ENCODE measurements at places on chromosomes 6 and 20.

DNA sequence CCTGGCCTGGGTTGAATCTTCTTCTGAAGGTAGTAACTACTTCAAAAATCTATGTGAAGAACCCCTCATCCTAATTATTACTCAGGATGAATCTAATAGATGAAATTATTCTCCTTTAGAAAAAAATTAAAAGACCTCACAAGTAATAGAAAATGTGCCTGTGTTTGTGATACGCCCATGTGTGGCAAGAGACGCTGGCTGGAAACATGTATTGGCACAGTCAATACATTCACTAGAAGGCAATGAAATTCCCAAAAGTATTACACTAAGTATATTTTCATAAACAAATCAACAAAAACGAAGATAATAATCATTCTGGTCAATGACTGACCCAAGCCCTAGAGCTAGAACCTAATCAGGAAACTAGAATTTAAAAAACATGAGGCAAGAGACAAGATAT, 64.0 kb downstream of the B4GALT5 start:
- no peak for DNase-seq

- no peak for DNase-seq
These were observed 4.8 kb downstream of the ZBP1 start for GRCh38 chr20:57615445-57615811.

DNA sequence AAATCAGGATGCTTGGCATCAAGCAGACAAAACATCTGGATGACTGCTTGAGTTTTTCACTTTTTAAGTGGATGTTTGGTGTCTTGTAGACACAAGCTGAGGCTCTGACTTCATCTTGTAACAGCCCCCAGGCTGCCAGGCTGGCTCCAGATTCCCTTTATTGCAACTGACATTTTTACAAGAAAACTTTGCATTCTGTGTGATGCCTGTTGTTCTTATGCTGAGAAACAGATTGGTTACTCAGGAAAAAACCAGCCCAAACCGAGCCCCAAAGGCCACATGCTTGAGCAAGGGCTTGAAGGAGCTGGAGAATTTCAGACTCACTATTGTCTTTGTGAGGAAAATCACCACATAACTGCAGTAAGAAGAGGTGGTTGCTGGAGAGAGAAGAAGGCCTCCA, 98.4 kb upstream of the PREP start:
- DNase-seq = no peak

GRCh38 chr6:37389857-37390256, 36.1 kb downstream of the RNF8 start:
- DNase-seq = no peak

- DNase-seq = no peak
These were observed 26.1 kb downstream of the PXDC1 start for GRCh38 chr6:3725145-3726047.

GRCh38 chr6:15570171-15570570, 92.7 kb downstream of the DTNBP1 start:
- DNase-seq = no peak

- peak; percentile 57 for DNase-seq
These were observed at the start of gene CASS4 for GRCh38 chr20:56411759-56412472. TSS of gene CASS4 (plus strand) at chr20:56412260. CDS start at chr20:56412459, 199 bp downstream.

DNA sequence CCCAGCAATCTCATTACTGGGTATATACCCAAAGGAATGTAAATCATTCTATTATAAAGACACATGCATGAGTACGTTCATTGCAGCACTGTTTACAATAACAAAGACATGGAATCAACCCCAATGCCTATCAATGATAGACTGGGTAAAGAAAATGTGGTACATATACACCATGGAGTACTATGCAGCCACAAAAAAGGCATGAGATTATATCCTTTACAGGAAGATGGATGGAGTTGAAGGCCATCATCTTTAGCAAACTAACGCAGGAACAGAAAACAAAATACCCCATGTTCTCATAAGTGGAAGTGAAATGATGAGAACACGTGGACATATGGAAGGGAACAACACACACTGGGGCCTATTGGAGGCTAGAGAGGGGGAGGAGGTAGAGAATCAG, 115.7 kb downstream of the NUS1 start:
- DNase-seq = no peak

DNA sequence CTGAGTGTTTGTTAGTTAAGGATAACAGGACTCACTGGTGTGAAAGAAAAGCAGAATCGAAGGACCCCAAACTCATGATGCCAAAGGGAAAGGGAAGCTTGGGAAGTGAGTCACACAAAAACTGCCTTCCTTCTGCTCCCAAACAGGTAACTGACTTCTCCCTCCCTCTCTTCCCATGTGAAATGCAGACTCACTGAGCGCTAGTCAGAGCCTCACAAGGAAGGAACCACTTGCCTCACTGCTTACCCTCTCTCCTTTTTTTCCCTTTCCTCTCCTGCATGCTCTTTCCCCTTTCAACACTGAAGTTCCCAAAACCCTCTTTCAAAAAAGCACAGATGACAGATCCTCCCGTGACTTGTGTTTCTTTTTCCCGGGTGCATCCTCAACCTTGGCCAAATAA, 56.4 kb downstream of the LYRM4 start:
- DNase-seq = no peak

GRCh38 chr20:4190792-4191519, 175.6 kb upstream of the RNF24 start:
- no peak for DNase-seq

DNA sequence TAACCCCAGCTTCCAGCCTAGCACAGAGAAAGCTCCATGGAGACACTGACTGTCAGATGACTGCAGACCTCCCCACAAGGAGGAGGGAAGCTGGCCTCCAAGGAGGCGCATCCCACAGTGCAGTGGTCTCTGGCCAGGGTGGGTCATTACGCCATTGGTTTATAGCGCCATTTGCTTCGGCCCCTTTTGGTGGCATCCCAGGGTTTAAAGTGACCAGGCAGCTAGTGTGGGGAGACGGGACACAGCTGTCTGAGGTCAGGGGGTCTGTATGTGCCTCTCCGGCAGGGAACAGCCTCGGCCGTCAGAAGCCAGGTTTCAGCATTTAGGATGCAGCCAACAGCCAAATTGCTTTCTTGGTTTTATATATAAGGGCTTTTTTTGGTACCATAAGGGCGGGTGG, 15.8 kb upstream of the PMEPA1 start:
- DNase-seq = no peak

- DNase-seq = no peak
These were observed 1.3 kb upstream of the RAMACL start for GRCh38 chr6:166587631-166588413.

- no peak for DNase-seq
These were observed 77.6 kb downstream of the RIN2 start for GRCh38 chr20:19835533-19836222.

DNA sequence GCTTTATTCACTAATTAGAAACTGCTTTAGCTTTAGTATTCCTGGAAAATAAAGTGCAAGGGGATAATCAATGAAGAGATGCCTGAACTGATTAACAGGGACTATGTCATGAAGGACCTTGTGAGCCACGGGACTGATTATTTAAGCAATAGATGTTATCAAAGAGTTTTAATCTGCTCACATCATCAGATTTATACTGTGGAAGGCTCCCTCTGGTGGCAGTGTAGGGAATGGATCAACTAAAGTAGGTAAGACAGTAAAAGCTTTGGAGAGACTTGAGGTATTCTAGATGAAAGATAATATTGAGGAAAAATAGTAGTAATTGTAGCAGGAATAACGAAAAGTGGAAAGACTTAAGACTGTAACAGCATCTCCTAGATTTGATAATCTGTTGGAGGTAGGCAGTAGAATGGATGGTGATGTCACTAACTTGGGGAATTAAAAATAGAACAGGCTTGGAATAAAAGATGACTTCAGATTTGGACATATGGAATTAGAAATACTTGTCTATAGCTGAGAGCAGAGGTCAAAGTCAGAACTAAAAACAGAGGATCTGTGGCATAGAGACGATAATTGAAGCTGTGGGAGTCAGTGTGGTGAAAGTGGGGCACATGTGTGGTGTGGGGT, 80.3 kb upstream of the HTR1E start:
- DNase-seq = no peak

GRCh38 chr6:47028835-47029360, 13.2 kb downstream of the ADGRF1 start:
- DNase-seq = no peak

DNA sequence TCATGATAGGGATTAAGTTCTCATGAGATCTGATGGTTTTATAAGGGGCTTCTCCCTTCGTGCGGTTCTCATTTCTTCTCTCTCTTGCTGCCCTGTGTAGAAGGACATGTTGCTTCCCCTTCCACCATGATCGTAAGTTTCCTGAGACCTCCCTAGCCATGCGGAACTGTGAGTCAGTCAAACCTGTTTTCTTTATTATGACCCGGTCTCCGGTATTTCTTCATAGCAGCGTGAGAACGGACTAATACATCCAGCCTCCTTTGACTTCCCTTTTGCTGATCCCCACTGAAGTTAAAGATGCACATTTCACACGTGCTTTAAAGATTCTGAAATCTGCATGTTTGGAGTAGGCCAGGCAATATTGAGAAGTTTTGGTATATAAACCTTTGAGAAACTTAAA, 543.1 kb downstream of the PRKN start:
- no peak for DNase-seq

DNA sequence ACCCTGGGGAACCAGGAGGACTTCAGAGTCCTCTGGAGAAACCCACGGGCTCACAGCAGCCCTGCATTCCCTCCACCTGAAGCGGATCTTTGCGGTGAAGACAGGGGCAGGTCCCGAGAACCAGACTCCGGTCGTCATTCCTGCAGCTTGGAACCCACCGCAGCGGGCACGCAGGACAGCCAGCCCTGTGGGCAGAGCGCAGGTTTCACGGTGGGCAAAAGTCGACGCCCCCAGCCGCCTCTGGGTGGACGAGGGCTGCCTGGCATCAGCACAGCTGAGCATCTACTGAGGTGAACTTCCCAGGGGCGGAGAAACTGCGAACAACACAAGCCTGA, 118.3 kb downstream of the PSMB1 start:
- no peak for DNase-seq

GRCh38 chr6:112911959-112912358, 564.8 kb downstream of the RFPL4B start:
- peak; percentile 53 for DNase-seq

DNA sequence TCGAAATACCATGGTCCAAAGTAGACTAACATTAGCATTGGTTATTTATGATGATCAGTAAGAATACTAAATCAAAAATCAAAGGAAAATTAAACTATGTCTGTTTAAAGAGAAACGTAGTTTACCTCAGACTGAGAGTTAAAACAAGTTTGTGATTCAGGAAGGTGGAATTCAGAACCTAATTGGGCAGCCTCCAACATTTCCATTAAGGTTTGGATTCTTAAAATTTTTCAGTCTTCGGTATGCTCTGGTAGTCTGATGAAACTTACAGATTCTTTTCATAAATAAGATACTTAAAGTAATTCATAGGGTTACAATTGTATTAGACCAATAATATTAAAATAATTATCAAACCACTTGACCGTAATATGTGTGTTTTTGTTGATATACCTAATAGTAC, 18.6 kb downstream of the HFE start:
- DNase-seq = no peak

DNA sequence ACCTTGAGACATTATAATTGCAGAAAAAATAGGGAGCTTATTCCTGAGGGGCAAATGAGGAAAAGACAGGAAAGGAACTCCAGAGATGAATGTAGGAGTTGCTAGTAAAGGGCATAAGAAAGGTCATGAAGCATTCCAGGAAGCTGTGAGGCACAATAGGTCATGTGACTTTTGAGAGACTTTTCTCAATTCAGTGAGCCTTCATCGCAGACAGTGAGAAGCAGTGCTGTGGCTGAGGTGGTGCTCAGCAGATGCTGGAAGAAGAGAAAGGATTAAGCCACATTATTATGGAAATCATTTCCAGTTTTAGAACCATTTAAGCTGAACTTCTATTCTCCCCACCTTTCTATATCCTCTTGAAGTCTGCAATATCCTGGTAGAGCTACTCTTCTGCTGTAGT, 4.1 kb downstream of the SPTLC3 start:
- DNase-seq = no peak

DNA sequence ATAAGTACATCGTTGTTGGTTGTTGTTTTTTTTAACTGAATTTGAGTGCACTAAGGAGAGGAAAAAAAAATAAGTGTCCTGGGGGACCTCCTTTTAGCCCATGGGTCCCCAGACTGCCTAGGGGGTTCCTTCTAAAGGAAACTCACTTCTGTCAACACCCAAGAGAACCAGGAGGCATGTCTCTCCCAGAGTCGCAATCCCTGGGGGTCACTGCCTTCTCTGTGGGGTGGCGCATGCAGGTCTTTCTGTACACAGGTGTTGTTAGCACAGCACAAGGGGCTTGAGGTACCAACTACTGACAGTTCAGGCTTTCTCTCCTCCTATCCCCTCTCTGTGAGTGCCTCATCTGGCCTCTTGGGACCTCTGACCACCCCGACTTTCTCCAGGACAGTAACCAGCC, 7.3 kb upstream of the ARMC2 start:
- DNase-seq = no peak

DNA sequence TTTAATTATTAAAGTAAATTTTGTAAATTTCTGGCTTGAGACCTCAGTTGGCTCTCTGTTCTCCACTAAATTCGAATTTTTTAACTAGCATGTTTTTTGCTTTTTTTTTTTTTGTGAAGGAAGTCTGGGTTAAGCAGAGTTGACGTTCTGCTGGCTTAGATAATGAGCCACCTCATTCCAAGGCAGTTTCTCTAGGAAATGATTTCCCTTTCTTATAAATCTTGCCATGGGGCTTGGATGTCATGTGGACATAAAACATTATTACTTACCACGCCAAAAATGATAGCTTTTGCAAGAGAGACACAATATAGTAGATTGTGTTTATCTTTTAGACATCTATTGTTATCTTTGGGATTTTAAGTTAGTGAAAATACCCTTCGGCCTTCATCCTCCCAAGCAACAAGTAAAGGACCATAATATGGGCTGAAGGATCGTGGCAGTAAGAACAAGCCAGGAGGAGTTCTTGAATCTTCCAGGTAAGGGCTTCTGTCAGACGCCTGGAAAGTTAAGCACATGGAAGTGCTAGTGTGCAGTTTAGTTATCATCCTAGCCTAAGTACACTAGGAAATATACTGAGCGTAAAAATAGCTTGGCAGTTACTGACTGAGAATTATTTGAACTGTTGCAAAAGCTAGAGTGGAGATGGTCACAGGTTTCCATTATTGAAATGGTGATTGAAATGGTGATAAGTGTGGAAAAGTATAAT, 30.7 kb downstream of the ADGRG6 start:
- no peak for DNase-seq

GRCh38 chr6:70079241-70079640, 212.9 kb downstream of the COL19A1 start:
- no peak for DNase-seq
